ENCODE measurements at places on chromosomes 2 and 18.

- no peak for DNase-seq
Observed at GRCh38 chr2:223122781-223123180, 70.8 kb downstream of the KCNE4 start.

DNA sequence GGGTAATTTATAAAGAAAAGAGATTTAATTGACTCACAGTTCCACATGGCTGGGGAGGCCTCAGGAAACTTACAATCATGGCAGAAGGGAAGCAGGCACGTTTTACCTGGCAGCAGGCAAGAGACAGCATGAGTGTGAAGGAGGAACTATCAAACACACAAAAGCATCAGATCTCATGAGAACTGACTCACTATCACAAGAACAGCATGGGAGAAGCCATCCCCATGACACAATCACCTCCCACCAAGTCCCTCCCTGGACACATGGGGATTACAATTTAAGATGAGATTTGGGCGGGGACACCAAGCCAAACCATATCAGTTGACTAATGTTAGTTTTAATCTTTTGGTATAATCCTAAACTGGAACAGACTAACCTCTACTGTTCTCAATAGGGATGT, 49.1 kb upstream of the CPO start:
- no peak for DNase-seq

DNA sequence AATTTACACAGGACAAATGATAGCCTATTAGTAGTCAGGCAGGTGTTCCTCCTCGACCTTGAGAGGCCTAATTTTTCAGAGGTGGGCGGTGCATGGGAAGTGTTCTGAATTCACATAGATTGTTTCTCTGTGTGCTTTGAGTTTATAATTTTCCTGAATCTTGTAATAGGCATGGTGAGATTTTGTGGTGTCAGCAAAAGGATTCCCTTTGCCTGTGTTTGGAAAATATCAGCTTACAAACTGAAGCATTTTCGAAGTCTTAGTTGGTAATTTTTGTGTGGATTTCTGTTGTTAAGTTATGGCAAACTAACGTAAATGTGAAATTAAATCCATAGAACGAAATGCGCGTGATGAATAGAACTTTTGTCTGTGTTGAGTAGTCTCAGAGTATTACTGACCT, 194.0 kb upstream of the RBMS1 start:
- DNase-seq: no peak

DNA sequence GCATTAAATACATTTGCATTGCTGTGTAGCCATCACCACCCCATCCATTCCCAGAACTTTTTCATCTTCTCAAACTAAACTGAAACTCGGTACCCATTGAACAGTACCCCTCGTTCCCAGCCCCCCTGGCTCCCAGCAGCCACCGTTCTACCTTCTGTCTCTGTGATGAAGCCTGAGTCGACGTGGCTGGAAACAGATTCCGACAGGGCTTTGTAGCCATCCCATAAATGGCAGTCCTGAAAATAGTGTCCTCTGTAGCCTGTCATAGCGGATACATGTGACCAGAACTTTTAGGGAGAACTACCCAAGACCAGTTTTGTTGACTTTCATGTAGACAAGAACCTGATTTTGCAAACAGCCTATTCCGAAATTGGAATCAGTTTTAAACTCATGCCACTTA, 59.1 kb downstream of the TSHZ1 start:
- peak; percentile 22 for DNase-seq

GRCh38 chr2:688504-689076, 11.4 kb upstream of the TMEM18 start:
- no peak for DNase-seq

DNA sequence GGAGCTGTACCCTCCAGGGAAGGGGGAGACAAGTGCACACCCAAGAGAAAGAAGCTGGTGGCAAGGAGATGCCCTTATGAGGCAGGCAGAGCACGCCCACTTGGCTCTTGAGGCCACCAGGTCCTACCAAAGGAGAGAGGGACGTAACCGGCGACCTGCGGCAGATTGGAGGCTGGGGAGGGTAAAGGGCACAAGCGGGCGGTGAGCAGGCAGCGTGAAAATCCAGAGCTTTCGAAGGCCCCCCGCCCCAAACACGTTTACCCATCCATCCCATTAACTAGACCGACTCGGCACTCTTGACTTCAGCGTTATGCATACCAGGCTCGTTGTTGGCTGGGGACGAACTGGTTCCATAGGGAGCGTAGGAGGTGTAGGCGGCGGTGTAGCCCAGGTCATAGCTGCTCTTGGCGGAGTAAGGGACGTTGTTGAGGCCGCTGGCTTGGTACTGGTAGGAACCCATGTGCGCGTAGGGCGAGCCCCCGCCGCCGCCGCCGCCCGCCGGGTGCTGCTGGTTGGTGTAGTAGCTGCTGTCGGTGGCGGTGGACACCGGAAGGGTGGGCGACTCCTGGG, 794 bp downstream of the DLX2 start:
- no peak for DNase-seq

- DNase-seq: no peak
Observed at GRCh38 chr2:163210430-163210918, 371.9 kb upstream of the KCNH7 start.

DNA sequence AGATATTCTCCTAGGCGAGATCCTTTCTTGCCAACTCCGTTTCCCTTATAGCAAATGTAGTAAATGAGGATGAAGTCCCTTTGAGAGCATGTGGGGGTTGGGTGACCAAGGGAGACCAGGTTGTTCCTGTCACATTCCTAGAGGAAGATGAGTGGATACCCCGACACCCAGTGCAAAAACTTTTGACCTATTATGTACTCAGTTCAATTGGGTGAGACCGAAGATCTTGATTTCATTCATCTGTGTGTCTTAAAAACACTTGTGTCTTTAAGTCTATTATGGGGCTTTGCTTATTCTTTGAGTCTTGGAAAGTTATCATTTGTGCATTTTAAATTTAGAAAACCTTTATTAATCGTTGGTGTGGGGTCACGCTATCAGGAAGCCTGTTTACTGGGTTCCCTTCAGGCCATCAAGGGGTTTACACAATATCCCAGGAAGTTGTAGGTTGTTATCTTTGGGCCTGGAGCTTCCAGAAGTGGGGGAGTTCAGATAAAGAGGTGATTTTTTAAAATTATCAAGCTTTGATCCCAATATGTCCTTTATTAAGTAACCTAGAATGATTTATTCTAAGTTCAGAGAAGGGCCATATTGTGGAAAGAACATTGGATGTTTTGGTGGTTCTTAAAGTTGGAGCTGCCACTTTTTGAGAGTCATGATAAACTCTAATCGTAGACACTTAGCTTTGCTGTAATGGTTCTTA, 2.8 kb downstream of the RHOB start:
- DNase-seq: no peak

GRCh38 chr2:200296118-200296517, 10.4 kb upstream of the SPATS2L start:
- no peak for DNase-seq

DNA sequence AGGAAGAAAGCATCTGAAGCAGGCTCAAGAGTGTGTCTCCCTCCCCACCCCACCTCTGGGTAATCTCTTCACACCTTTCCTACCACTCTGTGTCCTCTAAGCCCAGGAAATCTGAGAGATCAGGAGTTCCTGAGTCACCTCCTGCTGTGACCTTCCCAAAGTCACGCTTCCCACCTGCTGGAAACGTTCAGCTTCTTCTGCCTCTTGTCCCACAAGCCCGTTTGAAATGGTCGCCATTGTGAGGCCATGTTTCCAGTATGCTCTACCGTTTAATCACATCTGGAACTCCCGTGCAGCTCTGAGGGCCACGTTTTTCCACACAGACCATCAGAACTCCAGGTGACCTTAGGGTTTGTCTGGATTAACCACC, 25.9 kb downstream of the GREB1 start:
- DNase-seq: no peak

GRCh38 chr2:125564471-125564870, 1091.5 kb upstream of the GYPC start:
- no peak for DNase-seq

GRCh38 chr18:78126106-78126505, 853.5 kb upstream of the SALL3 start:
- DNase-seq: no peak

DNA sequence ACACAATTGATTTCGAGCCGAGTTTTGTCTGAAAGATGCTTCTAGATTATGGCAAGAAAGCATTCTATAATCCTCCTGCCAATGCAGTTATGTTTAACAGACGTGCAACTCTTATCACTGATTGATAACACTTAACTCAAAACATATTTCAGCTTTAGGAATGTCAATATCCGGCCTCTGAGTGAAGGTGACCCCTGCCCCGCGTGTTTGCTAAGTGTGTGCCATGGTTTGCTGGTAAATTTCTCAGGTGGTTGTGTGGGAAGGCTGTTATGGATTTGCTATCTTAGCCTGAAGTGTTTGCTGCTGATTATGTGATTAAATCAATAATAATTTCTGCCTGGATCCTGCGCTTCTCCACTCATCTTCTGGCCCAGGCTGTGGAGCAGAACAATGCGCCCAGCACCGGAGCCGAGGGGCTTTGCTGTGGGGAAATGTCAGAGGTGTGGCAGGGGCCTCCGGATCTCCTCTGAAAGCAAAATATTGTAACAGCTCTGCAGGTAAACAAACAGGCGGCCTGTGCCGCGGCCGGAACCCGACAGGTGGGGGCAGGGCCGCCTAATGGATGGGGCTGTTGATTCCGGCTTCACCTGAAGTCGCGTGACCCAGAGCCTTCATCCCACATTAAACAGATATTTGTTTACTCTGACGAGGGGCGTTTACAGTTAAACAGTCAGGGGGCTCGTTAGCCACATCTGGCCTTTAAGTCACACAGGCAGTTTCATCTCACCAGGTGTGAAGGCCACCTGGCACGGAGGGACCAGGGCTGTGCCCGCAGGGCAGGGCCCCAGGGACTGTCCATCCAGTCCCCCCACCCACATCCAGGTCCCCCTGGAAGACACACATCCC, 210.7 kb upstream of the SALL3 start:
- DNase-seq: no peak

DNA sequence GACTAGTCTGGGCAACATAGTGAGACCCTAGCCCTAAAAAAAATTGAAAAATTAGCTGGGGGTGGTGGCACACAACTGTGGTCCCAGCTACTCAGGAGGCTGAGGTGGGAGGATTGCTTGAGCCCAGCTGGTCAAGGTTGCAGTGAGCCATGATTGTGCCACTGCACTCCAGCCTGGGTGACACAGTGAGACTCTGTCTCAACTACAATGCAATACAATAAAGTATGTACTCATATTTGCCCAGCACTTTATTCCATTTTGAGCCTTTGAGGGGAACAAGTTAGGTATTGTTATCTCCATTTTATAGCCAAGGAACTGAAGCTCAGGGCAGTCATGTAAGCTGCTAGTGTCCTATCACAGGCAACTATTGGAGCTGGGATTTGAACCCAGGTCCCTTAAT, 49.3 kb upstream of the PLB1 start:
- no peak for DNase-seq

DNA sequence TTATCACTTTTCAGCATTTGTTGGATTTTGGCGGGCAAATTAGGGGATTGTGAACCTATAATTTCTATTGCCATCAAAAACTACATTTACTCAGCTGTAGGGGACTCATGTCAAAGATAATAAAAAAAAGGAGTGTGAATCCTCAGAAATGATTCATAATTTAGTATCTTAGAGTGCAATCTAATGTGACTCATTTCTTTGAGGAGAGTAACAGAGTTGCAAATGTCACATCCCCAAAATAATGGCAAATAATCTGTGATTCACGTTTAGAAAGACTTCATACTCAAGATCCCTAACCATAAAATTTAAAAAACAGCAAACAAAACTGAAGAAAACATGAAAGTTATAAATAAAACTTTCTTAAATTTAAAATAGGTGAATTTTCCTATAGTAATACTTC, 373.0 kb downstream of the CDH2 start:
- DNase-seq: no peak

DNA sequence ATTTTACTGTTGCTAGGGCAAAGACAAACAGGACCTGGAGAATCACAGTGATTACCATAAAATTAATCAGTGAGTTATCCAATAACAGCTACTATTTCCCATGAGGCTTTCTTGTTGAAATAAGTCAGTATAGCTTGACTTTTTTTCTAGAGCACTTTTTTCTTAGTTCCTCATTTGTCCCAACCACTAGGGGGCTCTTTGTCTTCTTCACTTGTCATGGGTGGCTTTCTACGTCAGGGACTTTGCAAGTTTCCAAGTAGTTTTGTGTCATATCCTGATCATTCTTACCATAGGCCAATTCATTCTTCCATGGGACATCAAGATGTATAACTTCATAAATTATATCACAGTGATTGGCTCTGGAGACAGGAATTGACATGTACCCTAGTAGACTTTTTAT, 1019.6 kb upstream of the PIK3C3 start:
- no peak for DNase-seq

DNA sequence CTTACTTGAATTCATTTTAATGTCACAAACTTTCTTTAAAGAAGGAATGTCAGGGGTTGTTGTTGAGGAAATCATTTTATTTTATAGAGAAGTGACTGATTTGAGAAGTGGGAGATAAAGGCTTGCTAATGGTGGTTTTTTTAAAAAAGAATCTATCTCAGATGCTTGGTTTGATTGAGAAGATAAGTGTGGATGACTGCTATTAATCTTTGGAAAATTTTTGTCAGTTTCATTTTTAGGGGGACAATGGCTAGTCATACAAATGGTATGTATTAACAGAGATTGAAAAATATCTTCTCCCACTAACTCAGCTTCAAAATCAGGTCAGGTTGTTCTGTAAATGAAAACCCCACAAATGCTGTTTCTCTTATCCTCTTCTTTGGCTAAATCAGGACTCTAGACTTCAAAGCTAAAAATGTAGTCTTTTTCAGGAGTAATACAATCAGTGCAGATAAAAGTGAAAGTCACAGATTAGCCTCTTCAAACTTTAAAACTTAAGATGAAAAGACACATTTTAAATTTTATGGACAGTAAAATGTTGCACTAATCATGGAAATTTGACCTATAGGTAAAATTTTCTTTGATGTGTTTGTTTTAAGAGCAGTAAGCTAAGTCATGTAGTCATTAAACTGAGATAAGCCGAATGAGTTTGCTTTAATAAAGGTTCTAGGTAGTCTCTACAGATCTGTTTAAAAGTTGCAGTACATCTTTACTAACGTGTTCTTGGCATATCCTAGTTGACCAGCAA, 674.2 kb upstream of the VRK2 start:
- no peak for DNase-seq

DNA sequence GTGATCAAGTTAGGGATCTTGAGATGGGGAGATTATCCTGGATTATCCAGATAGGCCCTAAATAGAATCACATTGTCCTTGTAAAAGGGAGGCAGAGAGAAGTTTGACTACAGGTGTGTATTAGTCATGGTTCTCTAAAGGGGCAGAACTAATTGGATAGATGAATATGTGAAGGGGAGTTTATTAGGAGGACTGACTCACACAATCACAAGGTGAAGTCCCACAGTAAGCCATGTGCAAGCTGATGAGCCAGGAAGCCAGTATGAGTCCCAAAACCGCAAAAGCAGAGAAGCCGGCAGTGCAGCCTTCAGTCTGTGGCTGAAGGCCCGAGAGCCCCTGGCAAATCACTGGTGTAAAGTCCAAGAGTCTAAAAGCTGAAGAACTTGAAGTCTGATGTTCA, 275.8 kb downstream of the KCNS3 start:
- DNase-seq: no peak

DNA sequence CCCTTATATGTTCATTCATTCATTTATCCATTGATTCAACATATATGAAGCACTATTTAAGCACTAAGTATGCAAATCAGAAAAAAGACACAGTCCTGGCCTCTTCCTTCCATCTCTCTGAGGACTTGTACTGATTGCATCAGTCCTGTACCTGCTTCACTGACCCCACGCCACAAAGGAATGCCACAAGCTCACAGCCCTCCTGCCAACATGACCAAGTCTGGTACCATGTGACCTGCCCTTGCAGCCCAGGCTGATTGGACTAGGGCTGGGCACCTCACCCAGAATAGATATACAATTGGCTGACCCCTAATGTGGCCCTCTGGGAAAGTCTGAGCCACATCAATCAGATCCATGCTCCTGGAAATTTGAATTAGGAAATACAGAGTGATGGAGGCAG, 196.6 kb downstream of the AGPS start:
- DNase-seq: no peak
